ENCODE measurements at places on chromosomes 2 and 18.

DNA sequence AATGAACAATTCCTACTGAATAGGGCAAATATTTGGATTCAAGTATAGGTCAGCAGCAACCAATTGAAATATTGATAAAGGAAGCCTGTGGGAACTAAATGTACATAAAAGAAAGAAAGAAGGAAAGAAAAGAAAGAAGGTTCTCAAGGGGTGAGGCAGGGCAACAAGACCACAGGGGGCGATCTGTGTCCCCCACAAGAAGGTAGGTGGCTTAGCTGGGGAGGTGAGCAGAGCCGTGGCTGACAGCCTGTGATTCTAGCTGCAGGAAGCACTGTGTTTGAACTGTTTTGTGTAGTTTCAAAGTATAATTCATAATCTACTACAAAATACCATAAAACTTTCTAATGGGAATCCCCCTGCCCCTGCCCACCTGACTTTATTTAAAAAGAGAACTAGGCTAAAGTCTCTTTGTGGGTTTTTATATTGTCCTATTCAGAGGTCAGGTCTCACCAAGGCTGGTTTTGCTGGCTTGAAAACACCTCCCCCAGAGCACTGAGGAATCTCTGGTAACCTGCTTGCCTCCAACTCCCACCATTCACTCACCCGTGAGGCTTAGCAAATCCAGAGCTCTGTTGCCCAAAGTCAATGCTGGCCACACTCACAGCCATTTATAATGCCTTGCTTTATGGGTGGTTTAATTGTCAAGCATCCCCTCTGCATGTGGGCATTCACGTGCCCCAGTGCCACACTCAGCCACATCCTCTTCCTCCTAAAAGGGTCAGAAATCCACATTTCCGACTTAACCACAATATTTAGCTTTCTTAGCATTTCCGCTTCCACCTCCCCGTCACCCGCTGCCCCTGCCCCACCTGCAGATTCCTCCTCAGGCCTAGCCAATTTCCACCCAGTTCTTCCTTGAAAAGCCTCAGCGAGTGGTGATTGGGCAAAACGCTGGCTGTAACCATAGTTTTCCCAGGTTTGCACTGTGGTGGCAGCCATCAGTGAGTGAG, 36.4 kb upstream of the LMAN1 start:
- no peak for DNase-seq

- DNase-seq, result no peak
These were observed 1.0 kb downstream of the EPHA4 start for GRCh38 chr2:221571025-221571550.

GRCh38 chr2:176766005-176766404, 446.6 kb upstream of the HNRNPA3 start:
- no peak for DNase-seq

DNA sequence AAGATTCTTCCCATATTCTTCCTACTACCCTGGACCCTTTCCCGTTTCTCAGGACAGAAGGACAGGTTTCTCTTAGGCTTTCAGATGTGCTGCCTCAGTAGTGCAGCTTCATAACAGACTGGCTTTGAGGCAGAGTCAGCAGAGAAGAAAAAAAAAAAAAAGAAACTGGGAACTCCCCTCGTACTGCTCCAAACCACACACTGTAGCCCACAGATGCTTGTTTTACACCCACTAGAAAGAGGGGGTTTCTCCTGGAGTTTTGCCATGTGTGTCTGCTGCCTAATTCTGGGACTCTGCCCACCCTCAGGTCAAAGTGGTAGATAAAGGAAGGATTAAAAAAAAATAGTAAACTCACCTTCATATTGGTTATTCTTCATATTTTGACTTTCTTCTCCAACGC, 95.9 kb downstream of the NCOA1 start:
- DNase-seq, result no peak

DNA sequence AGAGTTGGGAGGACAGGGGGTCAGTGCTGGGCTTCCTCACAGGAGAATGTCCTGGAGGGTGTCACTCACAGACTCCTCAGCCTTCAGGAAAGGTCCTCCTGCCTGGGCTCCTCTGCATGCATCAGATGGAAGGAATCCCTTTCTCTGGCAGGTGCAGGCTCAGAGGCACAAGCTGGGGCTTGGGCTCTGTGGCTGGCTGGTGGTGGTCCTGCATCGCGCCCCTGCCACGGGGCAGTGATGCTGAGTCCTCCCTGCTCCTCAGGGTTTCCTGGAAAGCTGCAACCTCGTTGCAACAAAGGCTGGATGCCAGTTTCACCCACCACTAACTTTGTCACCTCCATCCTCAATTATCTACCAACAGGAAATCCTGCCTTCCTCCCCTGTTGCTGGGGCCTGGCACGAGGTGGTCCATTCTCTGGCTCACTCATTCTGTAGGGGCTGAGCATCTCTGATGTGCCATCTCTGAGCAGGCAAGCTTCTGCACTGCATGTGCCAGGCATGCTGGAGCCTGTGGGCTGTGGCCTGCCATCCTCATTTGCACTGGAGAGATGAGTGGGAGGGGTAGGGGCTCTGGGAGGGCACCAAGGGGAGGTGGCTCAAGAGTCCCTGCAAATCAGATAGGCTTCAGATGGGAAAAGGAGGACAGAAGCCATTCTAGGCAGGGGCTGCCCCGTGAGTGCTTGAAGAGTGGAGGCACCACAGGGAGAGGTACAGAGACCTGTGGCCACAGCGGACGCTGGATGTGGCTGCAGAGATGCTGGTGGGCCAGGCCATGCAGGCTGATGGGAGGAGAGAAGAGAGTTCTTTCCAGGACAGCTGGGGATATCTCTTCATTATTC, 272.6 kb upstream of the HS6ST1 start:
- no peak for DNase-seq

DNA sequence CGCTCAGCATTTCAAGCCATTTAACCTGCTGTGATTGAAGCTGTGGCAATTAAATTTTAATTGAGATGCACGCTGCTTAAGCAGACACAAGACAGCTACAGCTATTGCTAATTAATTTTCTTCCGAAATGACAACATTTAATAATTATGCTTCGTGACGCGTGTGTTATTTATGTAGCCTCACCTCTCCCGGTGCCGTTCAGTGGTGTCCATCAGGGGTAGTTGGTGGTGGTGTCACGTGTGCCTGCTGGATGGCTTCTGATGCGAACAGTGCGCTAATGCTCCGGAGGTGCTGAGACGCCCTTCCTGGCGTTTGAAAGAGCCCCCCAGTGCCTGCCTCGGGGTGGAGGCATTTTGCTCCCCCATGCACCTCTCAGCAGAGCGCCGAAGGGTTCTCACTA, 39.5 kb downstream of the GLI2 start:
- no peak for DNase-seq

DNA sequence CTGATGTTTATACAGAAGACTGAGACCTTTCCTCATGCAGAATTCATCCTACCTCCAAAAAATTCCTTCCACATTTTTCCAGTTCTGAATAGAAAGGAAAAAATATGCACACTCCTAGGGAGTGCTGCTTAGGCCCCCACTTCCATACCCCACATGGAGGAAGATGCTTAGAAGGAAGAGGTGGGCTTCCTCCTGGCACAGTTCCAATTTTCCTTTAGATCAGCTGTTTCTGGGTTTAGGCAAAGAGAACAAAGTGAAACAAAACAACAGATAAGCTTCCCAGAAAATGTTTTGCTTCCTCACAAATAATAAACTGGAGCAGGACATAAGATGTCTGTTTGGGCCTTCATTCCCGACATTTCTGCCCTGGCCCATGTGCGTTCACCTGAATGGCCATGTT, 172.6 kb downstream of the PRPF40A start:
- DNase-seq, result no peak

DNA sequence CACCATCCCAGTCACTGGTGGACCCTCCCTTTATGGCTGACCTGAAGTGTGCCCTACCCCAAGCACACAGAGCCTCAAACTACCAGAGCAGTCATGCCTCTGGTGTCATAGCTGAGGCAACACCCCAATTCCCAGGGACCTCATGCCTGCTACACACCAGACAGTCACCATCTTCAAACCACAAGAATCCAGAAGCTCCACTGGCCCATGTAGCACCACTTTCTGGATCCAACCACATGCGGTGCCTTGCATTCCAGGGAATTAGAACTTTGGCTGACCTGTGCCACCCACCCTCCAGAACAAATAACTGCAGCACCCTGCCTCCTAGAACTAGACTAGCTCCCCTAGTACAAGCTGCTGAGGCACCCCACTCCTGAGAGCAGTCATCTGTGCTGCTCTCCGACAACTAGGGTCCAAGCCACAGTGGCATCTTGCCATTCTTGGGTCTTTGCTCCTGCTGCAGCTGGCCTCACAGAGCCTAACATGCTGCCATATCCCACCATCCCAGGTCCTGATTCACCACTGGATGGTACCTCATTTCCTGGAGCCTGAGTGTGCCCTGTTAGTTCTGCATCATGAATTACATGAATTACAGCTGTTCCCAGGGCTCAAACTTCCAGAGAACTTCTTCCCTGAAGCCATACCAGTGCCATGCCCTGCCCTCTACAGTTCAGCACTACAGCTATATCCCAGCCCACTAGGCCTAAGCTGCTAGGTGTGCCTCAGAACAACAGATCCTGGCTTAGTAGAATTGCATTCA, 243.8 kb upstream of the CHST9 start:
- DNase-seq, result no peak

DNA sequence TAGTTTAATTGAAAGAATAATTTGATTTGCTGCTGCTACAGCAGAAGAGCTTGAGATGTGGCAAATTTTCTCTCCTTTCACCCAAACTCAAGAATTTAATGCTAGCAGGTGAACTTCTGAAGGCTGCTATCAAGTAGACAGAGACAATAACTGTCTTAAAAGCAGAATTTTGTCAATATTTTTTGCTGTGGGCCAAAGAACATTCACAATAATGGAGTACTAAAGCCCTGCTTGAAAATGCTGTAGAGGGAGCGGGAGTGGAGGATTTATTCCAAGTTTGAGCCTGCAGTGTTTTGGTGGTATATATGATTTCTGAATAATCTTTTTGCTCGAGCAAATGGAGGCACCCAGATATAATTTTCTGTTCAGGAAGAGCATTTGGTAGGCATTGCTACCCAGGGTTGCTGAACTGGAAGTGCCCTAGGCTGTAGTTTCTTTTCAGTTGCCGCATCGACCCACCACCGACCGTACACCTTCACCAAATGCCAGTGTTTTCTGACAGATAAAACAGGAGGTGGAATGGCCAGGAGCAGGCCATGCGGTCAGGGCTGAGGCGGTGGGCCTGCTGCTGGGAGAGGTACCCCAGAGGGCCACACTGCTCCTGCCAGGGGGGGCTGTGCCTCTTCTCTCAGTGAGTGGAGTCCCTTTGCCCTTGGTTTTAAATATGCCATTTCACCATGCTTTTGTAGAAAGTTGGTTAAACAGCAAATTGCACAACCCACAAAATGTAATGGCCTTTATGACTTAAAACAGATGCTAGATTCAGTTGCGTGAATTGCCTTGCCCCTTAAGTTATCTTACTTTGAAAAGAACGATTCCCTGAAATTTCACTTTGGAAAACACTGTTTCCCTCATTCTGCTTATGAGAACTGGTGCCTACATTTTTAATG, 36.4 kb downstream of the TSHZ1 start:
- no peak for DNase-seq

DNA sequence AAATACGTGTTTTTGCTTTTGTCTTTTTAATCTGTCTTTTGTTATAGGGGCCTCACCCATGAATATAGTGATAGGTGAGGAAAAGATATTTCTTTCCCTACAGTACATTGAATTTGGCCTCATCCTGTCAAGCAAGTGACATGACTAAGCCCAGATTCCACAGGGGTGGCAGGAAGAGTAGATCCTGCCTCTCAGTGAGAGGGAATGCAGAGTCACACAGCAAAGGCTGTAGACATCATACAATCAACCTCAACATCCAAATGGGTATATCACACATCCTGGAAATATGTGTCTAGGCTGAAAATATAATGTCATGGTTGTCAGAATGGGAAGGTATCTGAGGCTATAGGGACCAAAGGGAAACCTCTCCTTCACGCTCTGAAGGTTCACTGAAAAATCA, 269.6 kb downstream of the CDH20 start:
- no peak for DNase-seq

- no peak for DNase-seq
These were observed 308.4 kb downstream of the ZNF804A start for GRCh38 chr2:184906709-184907108.

DNA sequence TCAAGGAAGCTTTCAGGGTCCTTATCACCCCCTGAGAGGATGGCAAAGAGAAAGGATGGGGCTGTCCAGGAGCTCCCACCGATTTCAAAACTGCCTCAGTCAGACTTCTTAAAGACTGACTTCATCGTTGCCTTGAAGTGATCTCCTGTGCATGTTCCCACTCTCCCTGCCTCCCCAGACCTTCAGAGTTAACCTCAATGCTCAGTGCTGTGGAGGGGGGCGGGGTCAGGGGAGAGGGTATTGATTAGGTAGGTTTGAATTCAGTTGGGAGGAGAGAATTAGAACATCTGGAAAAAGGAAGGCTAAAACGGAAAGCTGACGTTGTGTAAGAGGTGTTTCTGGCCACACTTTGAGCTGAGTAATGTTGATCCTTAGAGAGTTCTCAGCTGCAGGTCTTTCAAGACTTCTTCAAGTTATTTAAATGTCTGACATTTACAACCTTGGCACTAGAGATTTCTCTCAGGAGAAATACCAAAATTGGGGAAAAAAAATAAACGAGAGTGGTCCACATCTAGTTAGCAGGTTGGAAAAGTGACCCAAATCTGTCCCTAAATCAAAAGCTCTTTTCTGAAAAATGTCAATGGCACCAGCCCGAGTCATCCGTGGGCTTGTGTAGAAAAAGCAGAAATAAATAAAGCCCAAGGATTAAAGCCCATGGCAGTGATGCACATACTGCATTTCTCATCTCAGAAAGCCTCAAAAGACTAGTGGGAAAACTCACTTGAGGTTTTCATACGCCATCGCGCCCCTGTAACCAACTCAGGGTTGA, 134.7 kb upstream of the EPAS1 start:
- DNase-seq, result no peak

DNA sequence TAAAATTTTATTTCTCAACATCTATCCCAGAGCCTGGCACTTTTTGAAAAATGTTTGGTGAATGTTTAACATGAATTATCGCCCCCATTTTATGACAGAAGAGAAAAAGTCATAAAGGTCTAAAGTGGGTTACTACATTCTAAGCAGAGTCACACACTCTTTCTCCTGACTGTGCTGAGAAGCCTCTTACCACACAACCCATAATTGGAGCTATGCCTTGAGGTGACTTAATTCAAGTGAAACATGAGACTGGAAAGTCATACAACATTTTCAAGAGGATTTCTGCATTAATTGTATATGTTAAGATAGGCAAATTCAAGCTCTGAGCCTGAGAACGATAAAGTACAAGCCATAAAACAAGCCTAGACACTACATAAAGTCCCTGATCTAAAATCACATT, 3.1 kb upstream of the DSEL start:
- no peak for DNase-seq

DNA sequence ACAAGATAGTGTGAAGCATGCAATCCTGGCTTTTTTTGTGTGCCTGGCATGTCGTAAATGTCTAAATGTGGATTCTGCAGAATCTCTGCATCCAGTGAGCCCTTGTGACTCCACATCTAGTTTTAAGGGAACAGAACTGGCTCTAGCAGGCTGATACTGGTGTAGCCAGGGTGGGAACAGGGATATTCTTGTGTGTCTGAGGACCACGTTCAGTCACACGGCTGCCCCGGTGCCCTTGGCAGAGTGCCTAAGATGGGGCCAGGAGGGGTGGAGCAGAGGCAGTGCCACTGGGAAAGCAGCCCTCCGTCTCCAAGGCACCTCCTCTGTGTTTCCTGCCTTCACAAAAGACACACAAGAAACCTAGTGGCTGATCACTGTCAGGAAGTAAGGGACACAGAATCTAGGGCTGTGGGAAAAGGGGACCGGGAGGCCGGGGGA, 91.5 kb upstream of the PARD3B start:
- no peak for DNase-seq

GRCh38 chr18:7855028-7855427, 287.9 kb downstream of the PTPRM start:
- DNase-seq, result no peak

Data from NCI-H187 (cell line).